Activated T-cell treated with anti-CD3 and anti-CD28 coated beads, Interleukin-2, amount 50 U/mL, for 4 hours (primary cell): ENCODE measurements at places on chromosomes 5 and 9. TPM values are rescaled to one million over a fixed set of nuclear protein-coding genes. Genes with fewer than 3 reads are reported as not detected.

DNA sequence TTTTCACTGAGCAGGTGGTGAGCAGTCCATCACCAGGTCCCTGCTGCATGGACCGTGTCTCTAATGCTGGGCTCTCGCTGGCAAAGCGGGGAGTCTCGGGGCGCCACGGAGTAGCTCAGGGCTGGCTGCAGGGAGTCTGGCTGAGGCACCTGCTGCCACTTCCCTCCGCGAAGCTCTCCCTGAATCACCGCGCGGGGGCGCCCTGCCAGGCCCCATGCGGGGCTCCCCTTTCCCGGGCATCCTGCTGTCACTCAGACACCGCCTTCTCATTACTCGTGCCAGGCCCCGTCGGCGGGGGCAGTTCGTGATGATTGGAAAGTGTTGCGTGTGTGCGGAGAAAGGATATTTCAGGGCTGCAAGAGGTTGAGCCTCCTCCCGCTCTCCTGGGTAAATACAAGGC lies 335.8 kb downstream of the IRX2 start:
- DNase-seq, result no peak

- no peak for DNase-seq
Observed at GRCh38 chr5:90381213-90381929, 28.2 kb downstream of the CETN3 start.

DNA sequence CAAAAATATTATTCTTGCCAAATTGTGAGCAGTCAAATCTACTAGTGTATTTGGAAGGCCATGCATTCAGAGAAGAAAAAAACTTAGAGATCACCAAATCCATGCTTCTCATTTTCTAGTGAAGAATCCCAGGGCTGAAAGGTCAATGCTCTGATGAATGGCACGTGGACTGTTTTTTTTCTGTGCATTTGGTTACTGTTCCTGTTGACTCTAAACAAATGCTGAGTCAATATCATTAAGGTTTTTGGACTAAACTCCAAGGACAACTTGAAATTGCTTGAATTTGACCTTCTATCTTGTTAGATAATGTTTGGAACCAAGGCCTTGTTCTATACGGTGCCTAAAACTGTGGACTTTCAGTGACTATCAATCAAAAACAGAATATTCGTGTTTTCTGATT lies 142.2 kb downstream of the OSTF1 start:
- DNase-seq, result no peak

- no peak for DNase-seq
Observed at GRCh38 chr5:57499262-57500050, 16.8 kb upstream of the ACTBL2 start.

DNA sequence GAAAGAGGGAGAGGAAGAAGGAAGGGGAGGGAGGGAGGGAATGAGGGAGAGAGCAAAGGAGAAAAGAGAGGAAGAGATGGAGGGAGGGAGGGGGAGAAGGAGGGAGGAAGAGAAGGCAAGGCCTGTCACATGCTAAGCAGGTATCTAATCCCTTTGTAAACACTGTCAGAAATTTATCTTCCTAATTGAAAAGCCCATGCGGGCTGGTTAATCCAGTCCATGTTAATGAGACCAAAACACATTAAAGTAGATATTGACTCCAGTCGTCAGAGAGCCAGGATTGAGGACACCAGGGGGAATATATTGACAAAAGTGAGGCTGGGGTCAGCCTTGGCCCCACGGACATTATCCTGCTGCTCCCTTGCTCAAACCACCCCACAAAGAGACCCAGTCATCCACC lies 37.4 kb upstream of the ALDH1B1 start:
- no peak for DNase-seq

GRCh38 chr5:151708126-151708525 lies 21.4 kb upstream of the SPARC start:
- DNase-seq, result no peak

DNA sequence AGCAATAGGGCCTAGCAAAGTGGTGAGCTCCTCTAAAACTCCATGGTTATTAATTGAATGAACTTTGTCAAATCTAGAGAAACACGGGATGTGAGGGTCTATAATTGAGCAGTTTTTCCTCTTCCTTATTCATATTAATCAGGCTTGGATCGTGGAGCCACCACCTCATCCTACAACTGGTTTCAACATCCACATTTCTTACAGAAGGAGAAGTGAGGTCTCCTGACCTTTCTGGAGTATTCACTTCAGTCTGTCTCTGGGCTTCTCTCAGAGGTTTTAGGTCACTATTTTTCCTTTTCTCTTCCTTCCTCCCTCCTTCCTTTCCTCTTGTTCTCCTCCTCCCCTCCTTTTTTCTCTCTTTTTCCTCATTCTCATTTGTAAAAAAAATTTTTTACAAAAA lies 177.3 kb upstream of the ACTBL2 start:
- DNase-seq, result no peak

DNA sequence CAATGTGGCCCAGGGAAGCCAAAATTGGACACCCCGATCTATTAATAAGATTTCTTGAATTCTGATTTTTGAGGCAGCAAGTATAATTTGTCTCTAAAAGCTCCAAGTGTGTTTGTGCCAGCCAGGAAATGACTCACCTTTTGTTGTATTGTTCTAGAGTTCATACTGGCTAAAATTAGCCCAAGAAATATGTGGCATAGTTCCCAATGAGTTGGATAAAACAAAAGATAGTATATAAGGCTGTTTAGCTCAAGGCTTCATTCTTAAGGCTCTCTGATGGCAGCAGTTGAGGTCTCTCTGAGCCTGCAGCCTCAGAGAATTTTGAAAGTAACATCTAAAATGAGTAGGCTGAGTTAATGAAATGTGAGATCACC lies 21.6 kb downstream of the HMGXB3 start:
- no peak for DNase-seq

- no peak for DNase-seq
Observed at GRCh38 chr5:159104051-159104651, 4.4 kb upstream of the EBF1 start.

DNA sequence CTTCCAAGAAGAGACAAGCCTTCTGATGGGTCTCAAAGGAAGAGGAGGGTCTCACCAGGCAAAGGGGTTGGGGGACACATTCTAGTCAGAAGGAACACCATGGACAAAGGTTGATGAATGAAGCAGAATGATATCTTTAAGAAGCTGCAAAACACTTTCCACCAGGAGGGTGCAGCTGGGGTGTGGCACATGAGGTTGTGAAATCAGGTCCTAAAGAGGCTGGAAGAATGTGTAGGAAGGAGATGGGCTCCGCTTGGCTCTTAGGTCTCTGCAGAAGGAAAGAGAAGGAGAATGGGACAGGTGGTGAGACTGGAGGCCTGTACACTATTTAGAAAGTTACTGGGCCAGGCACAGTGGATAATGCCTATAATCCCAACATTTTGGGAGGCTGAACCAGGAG lies 328.6 kb downstream of the PDE4D start:
- no peak for DNase-seq

DNA sequence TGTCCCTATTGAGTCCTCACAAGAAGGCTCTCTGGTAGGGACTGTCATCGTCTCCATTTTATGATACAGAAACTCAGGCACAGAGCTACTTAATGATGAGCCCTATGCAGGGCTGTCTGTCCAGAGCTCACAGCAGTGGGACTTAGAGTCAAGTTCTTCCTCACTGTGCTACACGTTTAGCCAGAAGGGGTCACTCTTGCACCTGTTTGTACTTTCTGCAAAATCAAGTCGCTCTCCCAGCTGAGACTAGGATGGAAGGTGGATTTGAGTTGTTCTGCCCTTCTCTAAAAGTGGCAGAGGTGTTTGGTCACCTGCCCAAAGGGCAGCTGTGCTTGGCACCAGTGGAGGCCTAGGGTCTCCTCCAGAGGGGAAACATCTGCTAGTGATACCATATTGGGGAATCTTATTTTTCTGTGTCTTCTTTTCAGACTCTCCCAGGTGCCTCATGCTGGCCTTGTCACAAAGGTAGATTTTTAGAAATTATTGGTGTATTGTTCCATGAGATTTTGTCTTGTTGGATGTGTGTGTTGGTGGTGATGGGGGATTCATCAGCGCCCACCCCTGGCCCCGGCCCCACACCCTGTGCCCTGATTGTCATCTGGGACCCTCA lies 104.2 kb downstream of the PPARGC1B start:
- DNase-seq, result peak; percentile 43

DNA sequence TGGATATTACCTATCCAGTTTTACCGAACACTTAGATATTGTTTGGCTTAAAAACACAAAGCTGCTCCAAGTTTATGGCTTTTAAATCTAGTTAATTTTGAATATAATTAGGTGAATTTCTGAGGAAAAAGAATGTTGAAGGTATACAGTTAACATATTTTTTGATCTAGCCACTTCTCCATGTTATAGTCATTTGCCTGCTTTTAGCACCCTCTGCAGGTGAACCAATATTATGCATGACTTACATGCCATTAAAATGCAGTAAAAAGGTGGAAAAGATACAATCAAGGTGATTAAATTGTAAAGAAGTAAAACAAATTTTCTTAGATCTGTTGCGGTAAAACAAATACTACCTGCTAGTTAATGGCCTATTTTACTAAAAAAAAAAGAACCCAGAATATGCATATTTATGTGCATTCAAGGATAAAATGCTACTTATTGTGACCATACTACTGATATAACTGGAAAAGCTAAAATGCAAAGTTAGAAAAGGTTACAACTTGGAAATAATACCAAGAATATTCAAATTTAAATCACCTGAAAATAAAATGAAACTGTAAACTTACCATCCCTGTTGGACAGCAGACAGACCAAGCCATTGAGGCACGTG lies 132.1 kb downstream of the AP3B1 start:
- no peak for DNase-seq

- no peak for DNase-seq
Observed at GRCh38 chr5:79716839-79717238, 27.2 kb downstream of the CMYA5 start.

- no peak for DNase-seq
Observed at GRCh38 chr9:116855881-116856662, 169.0 kb downstream of the TRIM32 start.

- DNase-seq, result no peak
Observed at GRCh38 chr5:121968910-121969607, 7.3 kb downstream of the SRFBP1 start.

DNA sequence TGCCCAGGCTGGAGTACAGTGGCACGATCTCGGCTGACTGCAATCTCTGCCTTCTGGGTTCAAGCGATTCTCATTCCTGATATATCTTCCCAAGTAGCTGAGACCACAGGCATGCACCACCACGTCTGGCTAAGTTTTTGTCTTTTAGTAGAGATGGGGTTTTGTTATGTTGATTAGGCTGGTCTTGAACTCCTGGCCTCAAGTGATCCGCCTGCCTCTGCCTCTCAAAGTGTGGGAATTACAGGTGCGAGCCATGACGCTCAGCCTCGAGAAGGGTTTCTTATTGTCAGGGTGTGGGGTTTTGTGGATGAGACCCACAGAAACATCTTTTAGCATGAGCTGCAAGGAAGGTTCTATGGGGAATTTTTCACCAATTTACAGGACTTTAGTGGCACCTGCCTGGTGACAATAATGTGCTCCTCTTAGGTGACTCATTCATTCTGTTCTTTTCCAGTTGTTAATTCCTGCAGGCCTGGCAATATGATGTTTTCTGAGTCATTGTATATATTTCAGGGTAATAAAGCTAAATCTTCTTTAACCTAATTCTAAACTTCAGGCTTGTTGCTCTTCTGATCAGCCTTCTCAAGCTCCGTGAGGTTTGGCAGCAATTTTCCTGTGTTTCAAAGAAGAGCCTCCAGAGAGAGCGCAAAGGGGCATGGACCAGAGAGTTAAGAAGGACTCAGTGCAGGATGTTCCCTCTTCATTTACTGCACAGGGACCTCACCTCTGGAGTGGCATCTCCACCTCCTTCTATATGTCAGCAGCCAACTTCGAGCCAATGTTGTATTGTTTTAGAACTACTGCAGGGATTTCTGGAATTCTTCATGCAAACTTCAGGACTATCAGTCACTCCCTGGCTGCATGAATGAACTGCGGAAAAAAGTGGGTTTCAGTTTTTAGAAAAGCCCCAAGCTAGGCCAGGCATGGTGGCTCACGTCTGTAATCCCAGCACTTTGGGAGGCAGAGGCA lies 77.8 kb upstream of the ZNF618 start:
- no peak for DNase-seq

GRCh38 chr5:145960848-145961600 lies 24.6 kb downstream of the SH3RF2 start:
- DNase-seq, result no peak

GRCh38 chr9:134190232-134191121 lies 26.1 kb upstream of the RNU6ATAC start:
- no peak for DNase-seq

DNA sequence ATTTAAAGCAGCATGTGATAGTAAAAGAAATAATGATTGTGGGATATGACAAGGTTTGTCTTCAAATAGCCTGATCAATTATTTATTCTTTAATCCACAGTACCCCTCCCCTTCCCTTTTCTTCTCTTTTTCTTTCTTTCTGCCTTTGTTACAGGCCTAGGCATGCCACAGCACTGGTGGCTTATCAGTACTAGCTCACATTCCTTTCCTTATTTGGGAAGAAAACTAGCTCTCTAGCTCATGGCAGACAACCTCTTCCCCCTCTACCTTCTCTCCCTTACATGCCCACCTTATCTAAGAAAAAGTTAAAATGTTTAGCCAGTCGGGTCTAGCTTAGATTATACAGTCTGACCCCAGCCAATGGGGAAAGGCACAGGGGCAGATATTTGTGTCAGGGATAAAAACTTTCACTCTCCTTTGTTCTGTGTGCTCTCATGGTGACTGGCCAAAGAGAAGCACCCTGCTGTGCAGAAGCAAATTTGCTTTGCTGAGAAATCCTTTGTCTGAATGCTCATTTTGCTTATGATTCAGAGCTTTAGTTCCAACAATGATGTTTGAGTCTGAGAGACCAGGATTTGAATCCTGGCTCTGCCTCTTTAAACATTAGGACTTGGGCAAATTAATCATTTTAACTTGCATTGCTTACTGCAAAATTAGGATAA lies 75.8 kb upstream of the CDH12 start:
- no peak for DNase-seq

DNA sequence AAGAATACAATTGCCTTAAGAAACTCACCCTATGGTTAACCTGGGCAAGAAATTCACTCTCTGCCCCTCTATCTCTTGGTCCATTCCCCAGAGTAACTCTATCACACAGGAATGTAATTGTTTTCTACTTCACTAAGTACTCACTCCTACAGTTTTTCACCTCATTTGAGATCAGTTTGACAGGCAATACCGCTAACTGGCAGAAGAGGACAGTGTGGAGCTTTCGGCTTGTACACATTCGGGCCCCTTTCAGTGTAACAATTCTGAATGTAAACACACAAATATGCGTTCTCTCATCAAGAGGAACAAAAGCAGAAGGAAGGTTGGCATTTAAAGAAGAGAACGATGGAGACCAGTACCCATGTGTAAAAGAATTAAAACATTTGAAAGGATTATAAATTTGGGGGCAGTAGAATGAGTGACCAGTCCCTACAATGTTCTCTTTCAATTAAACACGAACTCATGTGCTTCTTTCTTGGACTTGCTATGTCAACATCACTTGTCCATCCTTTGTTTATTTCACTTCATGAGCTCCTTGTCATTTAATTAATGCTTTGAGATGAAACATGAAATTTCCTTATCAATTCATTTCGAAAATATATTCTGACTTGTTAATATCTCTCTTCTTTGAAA lies 188.5 kb upstream of the GRAMD2B start:
- DNase-seq, result no peak

GRCh38 chr9:84229191-84229590 lies 111.4 kb downstream of the SLC28A3 start:
- no peak for DNase-seq

The MYOT gene
- not detected for total RNA-seq

The CARTPT gene
- total RNA-seq, result not detected

The NIPAL4 gene
- 5.0 TPM for total RNA-seq

The PLPPR1 gene
- total RNA-seq, result not detected

The INSL4 gene
- not detected for total RNA-seq

The FBN2 gene
- 0.15 TPM for total RNA-seq

The RASGRF2 gene
- 7.5 TPM for total RNA-seq

The LSM11 gene
- total RNA-seq, result 5.9 TPM

The PCDHB2 gene
- total RNA-seq, result not detected

The CDKN2B-AS1 gene
- 0.60 TPM for total RNA-seq

The C9orf152 gene
- total RNA-seq, result 0.14 TPM
